ENCODE measurements at places on chromosomes 3 and 15.

GRCh38 chr3:66394019-66394752 lies 106.6 kb downstream of the LRIG1 start:
- DNase-seq: no peak

GRCh38 chr3:197942956-197943556 lies 6.9 kb upstream of the RPL35A start:
- DNase-seq: peak; percentile 68

- DNase-seq: no peak
These were observed 23.7 kb downstream of the LRRK1 start for GRCh38 chr15:100942656-100943425.

DNA sequence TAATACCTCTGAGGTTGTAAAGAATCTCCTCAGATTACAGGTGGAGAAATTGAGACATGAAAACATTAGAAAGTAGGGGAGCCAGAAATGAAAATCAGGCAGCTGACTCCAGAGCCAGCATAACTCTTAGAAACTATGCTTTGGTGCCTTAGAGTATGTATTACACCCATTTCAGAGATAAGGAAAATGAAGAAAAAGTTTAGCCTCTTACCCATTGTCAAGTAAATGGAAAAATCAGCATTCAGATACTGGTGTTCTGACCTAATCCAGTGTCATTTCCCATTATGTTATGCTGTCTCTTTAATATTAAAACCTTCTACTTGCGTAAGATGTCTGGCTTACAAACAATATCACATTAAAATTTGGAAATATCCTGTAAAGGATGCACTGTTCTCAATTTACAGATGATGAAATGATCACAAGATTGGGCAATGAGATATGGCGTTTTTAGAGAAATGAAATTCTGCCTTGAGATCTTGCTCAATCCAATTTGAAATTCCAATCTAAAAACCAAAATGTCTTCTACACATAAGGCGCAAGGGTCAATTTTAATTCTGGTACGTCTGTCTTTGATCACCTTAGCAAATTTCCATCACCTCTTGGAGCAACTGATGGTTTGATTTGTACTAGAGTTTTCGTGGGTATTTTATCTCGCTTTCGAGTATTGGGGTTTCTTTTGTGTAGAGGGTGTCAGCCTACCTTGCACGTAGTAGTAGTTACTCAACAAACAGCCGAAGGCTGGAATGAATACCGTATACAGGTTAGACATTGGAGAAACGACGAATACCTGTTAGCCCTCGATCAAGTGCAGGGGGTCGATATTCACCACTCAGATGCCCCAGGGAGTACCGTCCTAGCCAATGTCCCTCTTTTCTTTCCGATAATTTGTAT lies 902 bp upstream of the ZCWPW2 start:
- peak; percentile 33 for DNase-seq

DNA sequence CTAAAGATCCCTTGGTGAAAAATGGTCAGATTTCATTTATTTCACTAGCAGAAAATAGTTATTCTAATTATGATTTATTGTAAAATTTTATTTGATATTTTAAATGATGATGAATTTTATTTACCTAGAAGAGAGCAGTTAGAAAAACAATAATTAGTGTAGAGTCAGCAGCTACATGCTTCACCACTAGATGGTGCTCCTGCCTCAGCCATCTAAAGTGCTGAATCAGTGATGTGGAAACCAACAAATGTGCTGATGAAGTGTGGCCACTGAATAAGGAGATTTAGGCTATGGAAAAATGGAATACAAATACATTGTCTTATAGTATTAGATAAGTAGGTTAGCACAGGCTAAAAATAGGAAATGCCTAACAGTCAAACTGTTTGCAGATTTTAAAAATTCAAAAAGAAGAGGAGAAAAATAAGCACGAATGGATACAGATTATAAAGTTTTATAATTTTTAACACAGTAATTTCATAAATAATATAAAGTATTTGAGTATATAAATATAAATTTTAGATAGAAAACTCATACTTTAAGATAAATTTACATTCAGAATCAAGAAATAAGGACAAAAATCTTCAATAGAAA lies 109.8 kb downstream of the PPP2R3A start:
- DNase-seq: peak; percentile 74

GRCh38 chr3:99878005-99878404 lies 60.3 kb downstream of the CMSS1 start:
- DNase-seq: no peak

DNA sequence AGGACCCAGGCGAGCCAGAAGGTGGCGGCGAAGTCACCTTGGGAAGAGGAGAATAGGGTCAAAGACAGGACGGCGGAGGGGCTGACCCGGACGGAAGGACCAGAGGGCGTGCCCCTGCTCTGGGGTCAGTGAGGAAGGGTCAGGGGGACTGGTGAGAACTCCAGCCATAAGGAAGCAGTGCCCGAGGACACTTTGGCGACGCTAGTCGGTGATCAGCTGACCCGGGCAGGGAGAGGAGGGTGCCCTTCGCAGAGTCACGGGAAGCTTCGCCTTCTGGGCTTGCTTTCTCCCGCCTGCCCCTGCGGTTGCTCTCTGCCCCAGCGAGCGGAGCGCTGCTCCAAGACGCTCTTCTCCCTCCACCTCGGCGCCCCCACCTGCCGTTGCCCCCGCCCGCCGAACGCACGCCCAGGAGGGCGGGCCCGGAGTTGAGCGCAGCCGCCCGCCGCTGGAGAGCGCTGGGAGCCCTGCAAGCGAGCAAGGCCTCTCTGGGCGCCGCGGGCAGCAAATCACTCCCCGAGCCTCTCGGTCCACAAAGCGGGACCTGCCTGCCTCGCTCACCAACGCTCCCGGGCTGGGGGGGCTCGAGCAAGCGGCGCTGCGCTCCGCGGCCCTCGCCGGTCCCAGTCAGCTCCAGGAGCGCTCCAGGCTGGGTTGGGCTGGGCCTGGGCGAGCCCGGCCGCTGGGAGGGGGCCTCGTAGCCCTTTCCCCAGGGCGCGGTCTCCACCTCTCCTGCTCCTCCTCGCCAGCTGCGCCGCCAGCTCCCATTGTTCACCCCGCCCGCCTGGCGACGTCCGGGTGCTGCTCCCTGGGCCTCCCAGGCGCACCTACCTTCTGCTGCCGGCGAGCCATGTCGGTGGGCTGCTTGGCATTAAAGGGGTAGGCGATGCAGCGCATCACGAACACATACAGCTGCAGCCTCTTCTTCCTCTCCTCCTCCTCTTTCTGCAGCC lies 1.2 kb downstream of the CADPS start:
- DNase-seq: no peak

GRCh38 chr3:194707147-194707540 lies 21.5 kb downstream of the FAM43A start:
- DNase-seq: no peak

DNA sequence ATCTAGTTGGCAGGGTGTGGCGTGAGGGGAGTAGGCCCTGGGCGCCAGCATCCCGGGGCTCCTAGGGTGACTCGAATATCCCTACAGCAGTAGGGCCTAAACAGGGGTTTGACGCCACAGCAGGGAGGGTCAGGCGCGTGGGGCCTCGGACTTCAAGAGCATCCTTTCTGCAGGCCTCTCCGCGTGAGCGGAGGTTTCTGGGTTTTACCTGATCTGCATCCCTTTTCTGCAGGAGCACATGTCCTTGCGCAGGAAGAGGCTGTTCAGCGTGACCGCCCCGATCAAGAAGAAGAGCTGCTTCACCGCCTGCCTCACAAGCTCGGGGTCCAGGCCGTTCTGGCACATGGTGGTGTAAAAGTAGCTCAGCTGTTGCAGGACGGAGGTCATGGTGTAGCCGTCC lies 13.5 kb upstream of the GNB5 start:
- no peak for DNase-seq

DNA sequence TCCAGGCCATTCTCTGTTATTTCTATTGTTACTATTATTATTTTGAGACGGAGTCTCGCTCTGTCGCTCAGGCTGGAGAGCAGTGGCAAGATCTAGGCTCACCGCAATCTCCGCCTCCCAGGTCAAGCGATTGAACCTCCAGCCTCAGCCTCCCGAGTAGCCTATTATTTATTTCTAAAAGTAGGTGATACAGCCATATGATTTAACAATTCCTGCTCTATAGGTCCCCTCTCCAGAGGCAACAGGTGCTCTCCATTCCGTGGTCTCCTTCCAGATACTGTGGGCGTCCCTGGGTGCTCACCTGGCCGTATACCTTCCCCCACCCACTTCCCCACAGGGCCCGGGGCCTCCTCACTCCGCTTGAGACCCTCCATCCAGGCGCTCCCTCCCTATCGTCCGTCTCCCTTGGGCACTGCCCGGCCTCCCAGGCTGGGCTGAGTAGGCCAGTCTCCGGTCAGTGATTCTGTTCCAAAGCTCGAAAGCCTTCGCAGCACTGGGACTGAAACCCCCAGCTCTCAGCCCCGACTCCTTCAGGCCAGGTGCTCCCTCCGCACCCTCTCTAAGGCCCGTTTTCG lies 708 bp upstream of the PTPN23 start:
- DNase-seq: no peak

DNA sequence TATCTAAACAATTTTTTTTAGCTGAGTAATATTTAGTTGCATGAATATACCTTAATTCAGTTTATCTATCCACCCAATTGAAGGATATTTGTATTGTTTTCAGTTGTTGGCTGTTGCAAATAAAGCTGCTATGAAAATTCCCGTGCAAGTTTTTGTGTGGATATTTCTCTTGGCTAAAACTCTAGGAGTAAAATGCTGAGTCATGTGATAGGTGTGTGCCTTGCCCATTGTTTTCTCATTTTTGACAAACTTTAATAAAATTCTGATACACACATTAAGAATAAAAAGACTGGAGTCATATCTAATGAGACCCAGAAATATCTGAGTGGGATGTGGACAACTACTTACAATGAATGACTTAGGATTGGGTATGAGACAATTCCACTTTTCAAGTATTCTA lies 78.6 kb downstream of the MDFIC2 start:
- DNase-seq: no peak
